ENCODE measurements at places on chromosomes 6 and 20. TPM values are rescaled to one million over a fixed set of nuclear protein-coding genes. Genes with fewer than 3 reads are reported as not detected.

Gene TMEM170B
- 6.5 TPM for total RNA-seq

Gene SGK2
- total RNA-seq = 6.2 TPM

Gene LPA
- total RNA-seq = 2.4 TPM

Gene TSHZ2
- 40.4 TPM for total RNA-seq

Gene RAB44
- 0.56 TPM for total RNA-seq

Gene CLVS2
- total RNA-seq = 0.19 TPM

Gene CCN6
- 3.5 TPM for total RNA-seq

Gene SMIM8
- 13.8 TPM for total RNA-seq

Gene SSTR4
- 0.55 TPM for total RNA-seq

Gene RGS17
- total RNA-seq = 4.5 TPM

Gene CFAP206
- total RNA-seq = 48.8 TPM

Gene POPDC3
- 9.8 TPM for total RNA-seq

Gene GZF1
- total RNA-seq = 46.1 TPM

Gene C6orf118
- 16.1 TPM for total RNA-seq

Gene SNX3
- 139 TPM for total RNA-seq

Gene OR2H1
- 7.5 TPM for total RNA-seq

Gene PTCRA
- total RNA-seq = 0.56 TPM

Gene RIPPLY2
- total RNA-seq = 2.1 TPM

Gene RBM24
- 9.1 TPM for total RNA-seq

Gene SOX18
- total RNA-seq = 17.1 TPM

Gene PNLDC1
- total RNA-seq = 11.4 TPM
